ENCODE measurements at places on chromosomes 11 and 22. TPM values are rescaled to one million over a fixed set of nuclear protein-coding genes. Genes with fewer than 3 reads are reported as not detected.

DNA sequence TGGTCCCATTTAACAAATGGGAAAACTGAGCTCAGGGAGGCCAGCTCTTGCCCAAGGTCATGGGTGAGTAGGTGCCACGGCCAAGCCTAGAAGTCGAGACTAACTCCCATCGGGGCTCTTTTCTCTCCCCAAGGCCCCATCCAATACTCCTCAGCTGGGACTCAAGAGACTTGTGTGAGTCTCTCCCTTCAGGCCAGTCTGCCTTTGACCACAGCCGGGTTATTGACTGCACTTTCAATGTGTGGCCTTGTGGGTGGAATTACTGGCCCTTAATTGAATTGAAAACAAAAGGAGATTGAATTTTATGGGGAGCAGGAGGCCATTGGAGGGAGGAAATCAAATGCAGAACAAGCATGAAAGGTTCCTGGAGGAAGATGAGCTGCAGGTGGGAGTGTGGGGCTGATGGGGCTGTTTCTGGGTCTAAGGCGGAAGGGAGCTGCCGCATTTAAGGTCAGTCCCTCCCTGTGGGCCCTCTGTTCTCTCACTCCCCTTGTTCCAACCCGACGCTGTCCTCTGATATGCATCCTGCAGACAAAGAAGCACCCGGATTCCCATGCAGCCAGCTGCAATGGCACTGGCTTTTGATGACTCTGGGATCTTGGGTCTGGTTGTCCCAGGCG is 552.8 kb downstream of the MIAT start:
- no peak overlapping the region for H3K4me3 ChIP-seq
- no peaks in the 10 kb centered on the region for H3K27me3 ChIP-seq
- peaks cover 60% of the 10 kb centered on the region for H3K4me1 ChIP-seq
- no peaks in the 10 kb centered on the region for H3K36me3 ChIP-seq

DNA sequence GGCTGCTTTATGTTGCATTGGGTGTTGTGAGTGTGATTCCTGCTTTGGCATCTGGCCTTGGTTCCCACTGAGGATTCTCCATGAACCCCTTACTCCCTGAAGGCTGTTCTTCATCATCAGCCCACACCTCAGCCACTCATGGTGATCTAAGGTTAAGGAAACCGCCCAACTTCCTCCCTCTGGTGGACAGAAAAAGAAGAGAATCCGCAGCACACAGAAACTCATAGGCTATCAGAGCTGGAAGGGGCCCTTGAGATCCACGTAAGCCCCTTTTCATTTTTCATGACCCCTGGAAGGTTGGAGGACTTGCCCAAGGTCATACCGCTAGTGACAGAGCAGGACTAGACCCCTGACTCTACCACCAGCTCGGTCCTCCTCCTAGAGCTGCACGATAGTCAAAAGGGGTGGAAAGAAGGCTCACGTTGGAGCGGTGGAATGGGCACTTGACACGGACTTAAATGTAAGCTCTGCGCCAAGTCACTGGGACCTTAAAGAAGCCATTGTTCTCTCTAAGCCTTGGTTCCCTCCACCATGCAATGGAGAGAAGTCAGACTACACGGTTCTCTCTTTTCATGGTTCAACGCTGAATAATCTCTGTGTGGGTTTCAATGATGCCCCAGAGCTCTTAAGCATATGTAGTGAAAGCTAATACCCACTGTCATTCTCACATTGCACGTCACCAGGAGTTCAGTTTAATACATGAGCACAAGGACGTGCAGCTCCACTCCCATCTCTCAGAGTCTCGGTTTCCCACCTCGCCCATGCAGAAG is 83.6 kb upstream of the CRTAM start:
- no peaks in the 10 kb centered on the region for H3K27me3 ChIP-seq
- H3K27ac ChIP-seq = no peak overlapping the region
- no peaks in the 10 kb centered on the region for H3K4me1 ChIP-seq
- H3K36me3 ChIP-seq = no peaks in the 10 kb centered on the region

POTEH gene
- not detected for total RNA-seq

APOL2 gene
- total RNA-seq = 35.9 TPM

GRCh38 chr11:120146413-120147093 is 8.6 kb upstream of the TRIM29 start:
- H3K27ac ChIP-seq = no peak overlapping the region
- no peak for DNase-seq
- H3K4me1 ChIP-seq = no peaks in the 10 kb centered on the region
- no peaks in the 10 kb centered on the region for H3K36me3 ChIP-seq
- H3K27me3 ChIP-seq = no peaks in the 10 kb centered on the region

DNA sequence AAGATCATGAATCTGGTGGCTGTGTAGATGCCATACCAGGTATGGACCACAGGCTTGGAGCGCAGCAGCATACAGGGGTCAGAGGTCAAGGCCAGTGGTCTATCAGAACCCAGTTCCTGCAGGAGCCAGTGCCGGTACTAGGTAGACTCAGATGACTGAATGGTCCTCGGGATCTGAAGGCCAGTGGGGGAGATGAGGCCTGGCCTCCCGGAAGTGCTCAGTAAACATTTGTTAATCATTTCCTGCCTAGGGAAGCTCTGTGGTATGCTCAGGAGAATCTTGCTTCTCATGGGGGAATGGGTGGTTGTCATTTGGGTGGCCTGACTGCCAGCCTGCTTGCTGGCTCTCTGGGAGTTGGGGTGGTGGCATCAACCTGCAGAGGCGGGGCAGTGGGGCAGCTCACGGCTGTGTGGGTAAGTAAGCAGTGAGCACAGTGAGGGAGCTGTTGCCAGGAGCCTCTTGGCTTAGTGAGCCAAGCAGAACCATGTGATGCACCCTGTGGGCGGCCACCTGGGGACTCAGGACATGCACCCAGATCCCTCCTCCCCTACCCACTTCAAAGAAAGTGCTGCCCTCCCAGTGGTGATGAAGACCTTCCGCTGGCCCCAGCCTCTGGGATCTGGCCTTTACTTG is 33.0 kb downstream of the PTPRJ start:
- H3K4me1 ChIP-seq = peaks cover 19% of the 10 kb centered on the region
- H3K36me3 ChIP-seq = no peaks in the 10 kb centered on the region
- H3K4me3 ChIP-seq = no peak overlapping the region
- no peak overlapping the region for H3K27ac ChIP-seq
- no peak for DNase-seq
- H3K27me3 ChIP-seq = no peaks in the 10 kb centered on the region

AMOTL1 gene
- total RNA-seq = 64.2 TPM

DNA sequence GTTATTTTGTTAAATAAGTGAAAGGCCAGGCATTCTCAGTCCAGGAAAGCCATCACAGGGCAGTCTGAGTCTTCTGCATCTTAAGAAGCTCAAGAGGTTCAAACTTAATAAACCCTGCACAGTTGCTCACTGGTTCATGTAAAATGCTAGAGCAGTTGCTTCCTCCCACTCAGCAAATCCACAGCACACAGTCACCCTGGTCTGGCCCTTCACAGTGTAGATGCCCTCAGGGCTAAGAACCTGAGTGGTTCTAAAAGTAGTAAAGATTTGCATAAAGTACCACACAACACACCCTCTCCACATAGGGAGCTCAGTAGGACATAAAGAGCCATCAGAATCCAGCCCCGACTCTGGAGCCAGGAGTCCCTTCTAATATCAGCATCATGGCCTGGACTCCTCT is 58.7 kb downstream of the ZNF280B start:
- no peak overlapping the region for H3K4me3 ChIP-seq
- no peak overlapping the region for H3K27ac ChIP-seq
- H3K27me3 ChIP-seq = no peaks in the 10 kb centered on the region
- H3K36me3 ChIP-seq = no peaks in the 10 kb centered on the region
- DNase-seq = no peak

DNA sequence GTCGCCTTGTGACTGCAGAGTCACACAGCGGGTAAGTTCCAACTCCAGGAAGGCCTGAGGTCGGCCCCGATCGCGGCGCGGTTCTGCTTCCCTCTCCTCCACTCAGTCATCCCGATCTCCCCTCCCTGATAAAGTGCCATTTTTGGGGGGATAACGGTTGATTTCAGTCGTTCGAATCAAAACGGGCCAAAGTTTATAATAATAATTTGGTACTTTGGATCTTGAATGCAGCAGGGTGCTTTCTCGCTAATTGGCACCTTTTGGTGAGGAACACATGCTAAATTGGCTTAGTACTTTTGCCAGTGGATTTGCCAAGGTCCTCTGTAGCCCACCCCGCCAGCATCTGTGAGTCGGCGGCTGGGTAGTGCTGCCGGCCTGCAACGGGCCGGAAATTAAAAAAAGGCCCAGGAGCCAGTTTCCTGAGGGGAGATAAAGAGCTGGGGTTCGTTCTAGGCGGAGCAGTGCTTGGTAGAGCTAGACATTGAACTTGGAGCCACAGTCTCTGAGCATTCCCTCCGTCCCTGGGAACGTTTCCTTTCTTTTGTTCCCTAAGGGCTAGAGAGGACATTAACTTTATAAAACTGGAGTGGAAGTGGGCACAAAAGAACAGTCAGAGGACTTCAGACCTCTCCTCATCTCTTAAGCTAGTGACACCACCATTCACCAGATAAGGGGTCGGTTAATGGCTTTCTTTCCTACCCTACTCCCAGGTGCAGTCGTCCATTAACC is 997 bp downstream of the UBE2L3 start:
- H3K4me1 ChIP-seq = peaks cover 25% of the 10 kb centered on the region
- no peak for DNase-seq
- H3K27me3 ChIP-seq = no peaks in the 10 kb centered on the region
- H3K27ac ChIP-seq = peak overlapping the region; percentile 85
- no peaks in the 10 kb centered on the region for H3K36me3 ChIP-seq

DNA sequence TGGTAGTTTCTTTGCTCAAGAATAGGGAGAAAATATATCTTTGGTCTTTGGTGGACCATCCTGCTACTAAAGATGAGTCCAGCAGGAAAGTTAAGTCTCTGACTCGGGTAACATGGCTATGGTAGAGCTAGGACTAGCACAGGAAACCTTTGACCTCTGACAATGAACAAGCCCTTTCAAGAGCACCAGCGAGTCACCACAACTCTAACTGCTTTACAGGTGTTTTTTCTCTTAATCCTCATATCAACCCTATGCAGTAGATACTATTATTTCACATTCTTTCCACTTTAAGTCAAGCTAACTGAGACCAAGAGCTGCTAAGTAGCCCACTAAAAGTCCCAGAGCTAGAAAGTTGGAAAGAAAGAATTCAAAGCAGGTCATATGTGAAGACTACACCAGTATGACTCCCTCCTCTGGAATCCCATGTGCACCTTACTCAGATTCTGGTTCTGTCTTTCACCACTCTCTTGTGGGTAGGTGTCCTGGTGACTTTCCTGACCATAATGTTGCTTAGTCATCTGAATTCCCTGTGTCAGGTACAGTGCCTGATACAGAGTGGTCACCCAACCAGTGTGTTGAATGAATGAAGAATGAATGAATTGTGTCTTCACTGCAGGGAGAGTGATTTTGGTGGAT is 53.8 kb upstream of the ME3 start:
- no peaks in the 10 kb centered on the region for H3K36me3 ChIP-seq
- no peaks in the 10 kb centered on the region for H3K4me1 ChIP-seq
- no peak for DNase-seq
- no peak overlapping the region for H3K4me3 ChIP-seq
- no peaks in the 10 kb centered on the region for H3K27me3 ChIP-seq
